Esophagus squamous epithelium (tissue), 5 donors: ENCODE measurements at places on chromosomes 2 and 18.

DNA sequence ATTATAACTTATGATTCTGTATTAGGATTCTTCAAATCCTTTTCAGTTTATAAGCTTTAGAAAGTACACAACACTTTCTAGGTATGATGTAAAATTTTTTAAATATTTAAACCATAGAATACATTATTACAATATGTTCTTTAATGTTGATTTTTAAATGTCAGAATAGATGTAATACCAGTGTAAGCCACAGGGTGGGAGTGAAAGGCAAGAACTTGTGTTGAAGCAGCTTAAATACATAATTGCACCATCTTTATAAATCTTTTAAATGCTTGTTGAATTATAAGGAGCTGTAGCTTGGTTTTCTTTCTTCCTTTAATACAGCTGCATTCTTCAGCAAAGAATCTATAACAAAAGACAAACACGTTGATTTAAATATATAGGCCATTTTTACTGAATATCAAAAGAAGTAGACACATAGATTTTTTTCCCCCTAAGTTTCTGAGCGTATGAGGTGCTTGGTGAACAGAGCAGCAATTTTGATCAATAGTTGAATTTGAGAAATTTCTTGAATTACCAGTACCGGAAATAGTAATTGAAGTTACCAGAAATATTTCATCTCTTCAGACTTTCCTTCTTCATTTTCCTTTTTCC is 63.0 kb downstream of the TANK start:
- DNase-seq = no peak

- DNase-seq = no peak
Measured at GRCh38 chr2:196205881-196206435, 34.6 kb upstream of the STK17B start.

DNA sequence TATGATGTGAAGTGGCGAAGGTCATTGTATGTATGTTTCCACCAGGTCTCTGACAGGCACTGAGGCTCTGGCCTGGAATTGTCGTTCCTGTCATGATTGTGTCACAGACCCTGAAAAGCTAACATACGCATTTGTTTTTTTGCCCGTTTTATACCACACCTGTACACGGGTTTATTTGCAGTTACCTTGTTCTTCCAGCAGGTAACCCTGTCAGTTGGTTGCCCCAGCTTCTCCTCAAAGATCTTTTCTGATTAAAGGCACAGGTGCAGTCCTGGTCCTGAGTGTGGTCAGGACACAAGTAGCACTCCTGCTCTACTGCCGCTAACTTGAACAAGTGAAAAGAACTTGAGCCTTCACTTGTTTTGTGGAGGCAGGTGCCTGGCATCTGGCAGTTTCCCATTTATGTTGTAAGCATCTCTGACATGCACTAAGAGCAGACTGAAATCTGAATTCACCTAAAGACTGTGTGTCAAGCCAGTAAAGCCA is 19.9 kb downstream of the CD8A start:
- DNase-seq = no peak

- no peak for DNase-seq
Measured at GRCh38 chr2:98457045-98457696, 12.5 kb downstream of the INPP4A start.

GRCh38 chr18:33757037-33757436 is 179.0 kb downstream of the ASXL3 start:
- DNase-seq = no peak

GRCh38 chr2:135157856-135158255 is 105.8 kb downstream of the RAB3GAP1 start:
- DNase-seq = no peak

- DNase-seq = no peak
Measured at GRCh38 chr2:19845323-19845920, 56.4 kb downstream of the TTC32 start.

DNA sequence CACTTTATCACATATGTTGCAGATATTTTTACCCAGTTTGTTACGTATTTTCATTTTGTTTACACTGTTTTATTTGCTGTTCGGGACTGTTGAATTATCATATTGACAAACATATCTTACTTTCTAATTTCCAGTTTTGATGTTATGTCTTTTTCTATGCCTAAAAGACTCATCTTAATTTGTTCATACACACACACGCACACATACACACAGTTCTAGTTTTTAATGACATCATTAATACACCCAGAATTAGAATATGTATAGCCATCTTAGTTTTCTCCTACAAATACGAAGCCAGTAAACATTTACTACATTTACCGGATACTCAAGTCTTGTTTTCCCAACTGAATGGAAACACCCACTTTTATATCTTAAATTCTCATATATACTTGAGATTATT is 29.2 kb downstream of the ALS2 start:
- DNase-seq = no peak

- DNase-seq = no peak
Measured at GRCh38 chr18:64202210-64202836, 53.4 kb upstream of the LINC00305 start.

GRCh38 chr2:25724756-25725155 is 51.4 kb upstream of the DTNB start:
- DNase-seq = no peak

DNA sequence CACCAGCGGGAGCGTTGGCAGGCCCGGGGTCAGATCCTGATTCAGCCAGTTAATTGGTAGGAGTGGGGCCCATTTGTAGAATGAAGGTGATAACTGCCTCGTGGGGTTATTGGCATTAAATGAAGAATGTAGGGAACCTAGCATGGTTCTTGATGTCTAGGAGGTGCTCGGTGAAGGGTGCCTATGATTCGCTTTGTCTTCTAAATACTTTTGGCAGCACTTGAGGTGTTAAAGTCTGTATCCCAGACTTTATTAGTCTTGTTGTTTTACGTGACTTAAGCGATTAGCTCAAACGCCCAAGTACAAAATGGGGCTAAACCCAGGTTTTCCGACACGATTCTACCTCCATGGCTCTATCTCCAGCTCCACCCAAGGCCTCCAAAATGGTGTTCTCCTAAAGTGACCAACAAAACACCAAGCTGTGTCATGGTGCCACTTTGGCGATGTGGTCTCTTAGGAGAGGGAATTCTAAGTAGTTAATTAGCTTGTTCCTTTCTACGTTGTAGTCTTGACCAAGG is 980 bp upstream of the PPP4R1 start:
- DNase-seq = no peak

- no peak for DNase-seq
Measured at GRCh38 chr18:59264651-59265245, 8.5 kb downstream of the RAX start.

- no peak for DNase-seq
Measured at GRCh38 chr2:136124805-136125204, 6.9 kb upstream of the CXCR4 start.

DNA sequence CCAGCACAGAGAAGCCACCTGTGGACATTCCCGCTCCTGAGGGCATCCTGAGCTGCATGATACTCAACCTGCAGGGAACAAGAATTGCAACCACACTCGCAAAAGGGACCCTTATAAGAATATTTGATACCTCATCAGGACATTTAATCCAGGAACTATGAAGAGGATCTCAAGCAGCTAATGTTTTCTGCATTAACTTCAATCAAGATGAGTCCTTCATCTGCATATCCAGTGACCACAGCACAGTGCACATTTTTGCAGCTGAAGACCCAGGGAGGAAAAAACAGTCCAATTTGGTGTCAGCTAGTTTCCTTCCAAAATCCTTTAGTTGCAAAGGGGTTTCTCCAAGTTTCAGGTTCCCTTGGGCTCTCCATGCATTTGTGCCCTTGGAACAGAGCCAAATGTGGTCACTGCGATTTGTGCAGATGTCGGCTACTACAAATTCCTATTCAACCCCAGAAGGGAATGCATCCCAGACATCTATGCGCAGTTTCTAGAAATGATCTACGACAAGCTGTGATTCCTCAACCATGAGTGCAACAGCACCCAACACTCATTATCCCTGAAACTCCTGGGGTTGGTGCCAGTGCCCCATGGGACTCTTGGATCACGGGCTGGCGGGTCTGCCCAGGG is 23.3 kb upstream of the FHOD3 start:
- DNase-seq = no peak

GRCh38 chr18:76145521-76146376 is 349.3 kb downstream of the ZNF516 start:
- DNase-seq = no peak

DNA sequence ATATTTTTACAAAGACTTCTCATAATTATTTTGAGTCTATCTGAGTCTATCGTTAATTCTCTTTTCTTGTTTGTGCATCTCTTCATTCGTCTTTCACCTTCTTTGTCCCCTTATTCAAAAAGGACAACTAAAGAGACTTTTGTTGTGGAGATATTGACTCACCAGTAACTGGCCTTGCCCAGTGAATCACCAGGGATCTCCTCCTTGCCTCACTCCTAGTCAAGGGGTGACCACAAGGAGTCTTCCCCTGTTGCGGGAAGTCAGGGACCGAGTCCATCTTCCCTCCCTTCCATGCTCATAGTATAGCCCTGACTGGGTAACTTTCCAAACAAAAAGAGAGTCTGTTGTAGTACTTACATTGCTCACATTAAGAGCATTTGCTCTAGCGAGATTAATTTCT is 158.9 kb downstream of the NEB start:
- no peak for DNase-seq

- no peak for DNase-seq
Measured at GRCh38 chr2:81327911-81328310, 1023.4 kb upstream of the LRRTM1 start.

DNA sequence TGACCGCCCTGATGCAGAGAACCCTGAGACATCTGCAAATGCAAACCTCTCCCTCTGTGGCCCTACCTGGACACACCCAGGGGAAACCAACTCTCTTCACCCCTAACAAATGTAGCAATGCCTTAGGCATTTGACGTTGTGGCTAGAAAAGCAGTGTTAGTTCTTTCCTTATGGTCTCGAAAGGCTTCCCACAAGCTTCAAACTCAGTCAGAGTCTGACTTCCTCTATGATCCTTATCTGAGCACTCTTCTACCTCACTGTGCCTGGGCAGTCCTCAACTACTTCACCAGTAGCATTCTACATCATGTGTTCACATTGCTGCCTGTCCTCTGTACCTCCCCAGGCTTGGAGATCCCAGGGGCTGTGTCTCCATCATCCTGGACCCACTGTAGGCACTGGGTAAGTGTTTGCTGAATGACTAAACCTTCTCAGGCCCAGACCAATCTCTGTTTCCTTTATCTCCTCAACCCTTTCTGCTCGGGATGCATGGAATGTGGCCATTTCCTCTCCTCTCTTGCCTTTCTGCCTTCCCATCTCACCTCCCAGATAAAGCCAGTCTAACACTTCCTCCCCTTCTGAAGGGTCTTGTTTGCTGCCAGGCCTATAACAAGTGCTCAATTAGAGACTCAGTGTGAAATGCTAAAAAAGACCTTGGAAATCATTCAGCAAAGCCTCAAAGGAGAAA is 91.7 kb upstream of the ACAA2 start:
- no peak for DNase-seq

- DNase-seq = no peak
Measured at GRCh38 chr2:72183016-72183415, 35.4 kb upstream of the CYP26B1 start.

- DNase-seq = no peak
Measured at GRCh38 chr2:109429567-109430328, 184.0 kb downstream of the SEPTIN10 start.
